ENCODE measurements at places on chromosomes 2 and 18.

DNA sequence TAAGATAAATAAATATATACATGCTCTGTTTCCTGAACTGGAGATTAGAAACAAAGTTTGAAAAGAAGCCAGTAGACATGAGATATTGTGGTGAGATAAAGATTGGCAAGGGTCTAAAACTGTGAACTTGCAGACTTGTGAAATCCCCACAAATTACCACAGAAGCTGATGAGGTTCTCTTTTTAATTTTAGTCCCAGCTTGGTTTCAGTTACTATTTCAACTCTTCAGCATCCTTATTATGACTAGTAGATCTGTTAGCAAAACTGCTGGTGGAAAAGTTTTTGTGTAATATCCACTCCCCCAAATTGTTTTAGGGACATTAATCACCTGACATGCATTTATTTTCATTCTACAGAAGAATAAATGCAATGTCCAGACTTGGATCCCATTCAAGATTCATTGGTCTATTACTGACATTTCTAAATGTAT, 20.8 kb downstream of the RASGRP3 start:
- no peak for DNase-seq

GRCh38 chr18:777021-777420, 35.0 kb downstream of the YES1 start:
- no peak for DNase-seq

DNA sequence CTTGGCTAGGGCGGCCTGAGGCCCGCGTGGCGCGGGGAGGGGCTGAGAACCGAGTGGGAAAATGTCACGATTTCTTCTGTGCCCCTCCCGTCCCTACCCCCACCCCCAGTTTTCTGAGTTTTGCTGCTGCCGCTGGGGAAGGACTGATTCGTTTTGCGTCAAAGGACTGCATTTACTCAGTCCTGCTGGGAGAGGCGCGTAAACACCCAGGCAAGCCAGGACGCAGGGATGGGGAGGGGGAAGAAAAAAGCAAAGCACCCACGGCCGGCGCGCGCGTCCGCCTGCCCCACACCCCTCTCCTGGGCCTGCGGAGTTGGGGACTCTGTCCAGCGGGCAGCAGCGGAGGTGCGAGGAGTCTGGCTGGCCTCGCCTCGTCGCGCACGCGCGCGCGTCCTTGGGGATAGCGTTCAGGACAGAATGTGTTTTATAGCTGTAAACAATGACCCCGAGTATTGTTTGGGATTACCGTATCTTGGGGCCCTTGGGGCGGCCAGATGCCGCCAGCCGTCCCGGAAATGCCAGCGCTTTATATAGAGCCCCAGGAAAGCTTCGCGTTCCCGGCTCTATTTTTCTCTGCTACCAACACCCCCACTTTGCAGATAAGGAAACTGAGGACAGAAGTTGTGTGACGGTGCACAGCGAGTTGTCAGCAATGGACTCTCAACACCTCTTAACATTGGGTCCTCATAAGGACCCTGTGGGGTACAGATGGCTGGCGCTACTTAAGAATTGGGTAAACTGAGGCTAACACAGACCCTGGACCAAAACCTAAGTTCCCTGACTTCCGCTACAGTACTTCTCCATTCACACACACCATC, 1.7 kb upstream of the FOSL2 start:
- DNase-seq, result no peak

DNA sequence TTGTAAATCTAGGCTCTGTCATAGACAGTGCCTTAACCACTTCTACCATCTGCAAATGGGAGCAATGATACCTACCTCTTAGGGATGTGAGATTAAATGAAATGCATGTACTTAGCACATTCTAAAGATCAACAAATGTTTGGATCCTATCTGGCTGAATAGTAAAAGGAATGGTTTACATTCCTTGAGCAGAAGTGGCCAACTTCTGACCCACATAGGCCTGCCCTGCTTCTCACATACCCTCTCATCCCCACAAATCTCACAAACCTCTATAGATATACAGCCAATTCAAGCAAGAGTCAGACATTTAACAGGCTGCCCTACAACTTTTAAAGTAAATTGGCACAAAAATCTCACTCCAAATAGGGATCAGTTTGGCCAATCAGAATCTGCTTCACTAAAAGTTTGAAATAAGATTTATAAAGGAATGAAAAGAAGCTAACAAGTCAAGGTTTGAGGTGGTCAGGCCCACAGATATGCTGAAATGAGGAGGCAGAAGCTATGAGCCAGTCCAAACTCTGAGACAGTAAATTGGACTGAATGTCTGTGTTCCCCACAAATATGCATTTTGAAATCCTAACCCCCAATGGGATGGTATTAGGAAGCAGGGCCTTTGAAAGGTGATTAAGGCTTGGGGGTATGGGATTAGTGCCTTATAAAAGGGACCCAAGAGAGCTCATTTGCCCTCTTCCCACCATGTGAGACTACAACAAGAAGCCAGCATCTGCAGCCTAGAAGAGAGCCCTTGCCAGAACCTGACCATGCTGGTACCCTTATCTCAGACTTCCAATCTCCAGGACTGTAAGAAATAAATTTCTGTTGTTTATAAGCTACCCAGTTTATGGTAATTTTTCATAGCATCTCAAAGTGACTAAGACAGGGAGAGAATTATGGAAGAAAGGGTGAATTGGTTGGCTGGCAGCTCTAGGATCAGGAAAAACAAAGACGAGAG, 227.8 kb upstream of the RBMS1 start:
- no peak for DNase-seq

DNA sequence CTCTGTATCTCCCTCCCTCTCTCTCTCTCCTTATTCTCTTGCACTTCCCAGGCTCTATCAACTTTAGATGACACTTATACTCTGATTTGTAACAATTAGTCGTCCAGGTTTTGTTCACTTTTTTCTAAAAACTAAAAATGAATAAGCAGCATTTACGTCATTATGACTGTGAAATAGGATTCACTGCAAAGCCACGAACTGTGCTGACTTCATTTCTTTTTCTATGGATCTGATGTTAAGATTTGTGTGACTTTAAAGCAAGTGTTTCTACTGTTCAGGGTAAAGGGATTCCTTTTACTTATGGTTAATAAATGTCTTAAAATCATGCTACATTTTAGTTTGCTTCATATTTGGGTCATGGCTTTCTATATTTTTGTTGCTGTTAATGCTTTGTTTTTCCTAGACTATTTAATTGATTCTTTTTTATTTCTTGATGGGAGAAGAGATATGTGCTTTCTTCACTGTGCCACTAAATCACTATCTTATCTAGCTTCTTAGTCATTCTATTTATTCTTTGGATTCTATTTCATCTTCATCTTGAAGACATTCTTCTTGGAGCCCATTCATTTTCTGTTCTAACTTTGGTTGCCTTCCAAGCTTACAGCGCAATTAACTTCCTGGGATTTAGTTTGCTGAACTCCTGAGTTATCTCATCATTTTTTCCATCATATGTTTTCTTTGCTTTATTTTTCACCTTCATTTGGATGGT, 480.4 kb upstream of the TRIB2 start:
- no peak for DNase-seq

- no peak for DNase-seq
Observed at GRCh38 chr2:62947403-62947802, 103.2 kb upstream of the OTX1 start.

DNA sequence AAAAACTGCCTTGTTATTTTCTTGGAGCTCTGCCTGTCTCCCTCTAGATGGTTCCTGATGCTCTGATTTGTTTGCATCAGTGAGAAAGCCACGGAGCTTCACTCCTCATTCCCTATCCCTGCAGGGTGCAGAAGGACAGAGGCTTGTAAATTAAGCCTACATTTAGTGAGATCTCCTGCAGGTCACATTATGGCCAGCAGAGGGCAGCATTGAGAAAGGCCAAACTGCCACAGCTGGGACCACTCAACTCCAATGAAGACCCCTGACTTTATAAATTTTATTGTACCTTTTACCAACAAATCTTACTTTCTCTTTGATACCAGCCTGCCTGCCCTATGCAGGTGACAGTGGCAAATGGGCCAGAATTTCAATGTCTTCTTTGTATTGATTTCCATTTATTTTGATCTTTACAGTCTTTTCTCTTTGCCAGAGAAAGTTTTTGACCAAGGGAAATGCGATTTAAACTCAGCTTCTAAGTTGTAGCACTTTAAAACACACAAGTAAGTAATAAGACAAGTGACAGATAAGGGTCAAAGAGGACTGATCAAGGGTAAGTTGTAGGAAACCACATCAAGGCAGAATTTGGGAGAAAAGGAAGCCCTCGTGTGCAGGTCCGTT, 1029.1 kb upstream of the KLHL29 start:
- DNase-seq, result peak; percentile 70

- DNase-seq, result no peak
Observed at GRCh38 chr18:57951117-57951796, 92.8 kb upstream of the NEDD4L start.

- DNase-seq, result no peak
Observed at GRCh38 chr2:219003267-219003634, 10.0 kb upstream of the CRYBA2 start.

- no peak for DNase-seq
Observed at GRCh38 chr2:86309966-86310365, 27.5 kb downstream of the REEP1 start.

DNA sequence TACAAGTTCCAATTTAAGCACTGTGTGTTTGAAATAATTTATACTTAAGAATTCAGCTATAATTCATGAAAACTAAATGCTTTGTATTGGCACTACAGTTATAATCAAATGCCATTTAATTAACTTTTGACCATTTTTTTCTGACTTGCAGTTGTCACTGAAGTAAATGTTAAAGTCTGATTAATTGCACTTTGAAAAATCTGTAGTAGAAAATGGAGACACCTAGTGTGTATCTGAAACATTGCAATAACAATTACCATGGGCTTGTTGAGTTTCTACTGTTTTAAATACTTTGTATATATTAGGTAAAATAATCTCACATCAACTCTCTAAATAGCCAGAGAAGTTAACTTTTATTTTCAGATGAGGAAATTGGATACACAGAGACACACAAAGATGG, 458.6 kb upstream of the FSIP2 start:
- no peak for DNase-seq

DNA sequence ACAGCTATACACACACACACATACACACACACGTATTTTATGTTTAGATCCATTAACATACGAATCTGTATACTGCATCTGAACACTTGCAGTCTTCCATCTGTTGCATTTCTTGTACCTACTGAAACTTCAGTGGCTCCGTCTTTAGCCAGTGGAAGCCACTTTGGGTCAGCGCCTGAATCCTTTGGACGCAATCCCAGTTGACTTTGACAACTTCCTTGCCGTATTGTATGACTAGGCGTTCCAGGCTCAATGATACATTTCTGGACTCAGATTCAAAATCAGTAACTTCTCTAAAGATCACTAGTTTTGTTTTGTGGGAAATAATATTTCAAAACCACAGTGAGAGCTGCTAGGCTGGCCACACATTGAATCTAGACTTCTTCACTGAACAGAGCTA, 101.5 kb upstream of the GPC1 start:
- no peak for DNase-seq

GRCh38 chr2:97948926-97949325, 46.8 kb downstream of the TMEM131 start:
- DNase-seq, result no peak

- peak; percentile 68 for DNase-seq
Observed at GRCh38 chr18:8478166-8478967, 130.9 kb upstream of the RAB12 start.

Data from activated CD8-positive, alpha-beta T cell treated with anti-CD3 and anti-CD28 coated beads for 36 hours (primary cell).